ENCODE measurements at places on chromosomes 4 and X.

GRCh38 chr4:125750828-125751466, 436.2 kb downstream of the FAT4 start:
- DNase-seq: no peak

- DNase-seq: no peak
These were observed 20.2 kb downstream of the SLIT2 start for GRCh38 chr4:20271950-20272349.

- DNase-seq: no peak
These were observed 893.9 kb downstream of the PCDH7 start for GRCh38 chr4:31613946-31614623.

DNA sequence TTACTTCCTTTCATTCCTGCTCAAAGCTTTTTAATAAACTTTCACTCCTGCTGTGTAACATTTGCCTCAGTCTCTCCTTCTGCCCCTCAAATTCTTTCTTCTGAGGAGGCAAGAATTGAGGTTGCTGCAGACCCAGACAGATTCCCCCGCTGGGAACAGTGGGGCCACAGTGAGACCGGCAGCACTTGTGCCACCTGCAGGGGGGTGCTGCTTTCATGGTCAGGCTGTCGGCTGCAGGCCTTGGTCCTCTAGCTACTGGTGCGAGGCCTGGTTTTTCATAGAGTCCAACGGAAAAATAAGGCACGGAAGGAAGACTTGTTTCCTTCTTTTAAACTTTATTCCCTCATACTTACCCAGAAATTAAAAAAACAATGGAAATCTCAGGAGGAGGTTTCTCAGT, 296.7 kb downstream of the NR3C2 start:
- no peak for DNase-seq

DNA sequence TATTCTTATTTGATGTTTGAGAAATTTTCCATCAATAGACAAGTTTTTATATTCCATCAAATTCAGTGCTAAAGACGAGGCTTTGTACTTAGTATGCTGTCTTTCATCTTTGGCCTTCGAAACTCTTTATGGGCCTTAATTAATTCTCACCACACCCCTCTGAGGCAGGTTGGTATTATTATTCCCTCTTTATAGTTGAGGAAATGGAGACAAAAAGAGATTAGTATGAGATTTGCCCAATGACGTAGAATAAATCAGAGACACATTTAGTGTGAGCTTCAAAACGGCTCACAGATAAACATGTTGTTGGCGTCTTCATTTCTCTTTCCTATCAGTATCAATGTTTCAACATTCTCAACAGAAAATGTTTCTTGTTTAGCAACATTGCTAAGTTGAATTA, 35.9 kb upstream of the PTPN13 start:
- DNase-seq: no peak

DNA sequence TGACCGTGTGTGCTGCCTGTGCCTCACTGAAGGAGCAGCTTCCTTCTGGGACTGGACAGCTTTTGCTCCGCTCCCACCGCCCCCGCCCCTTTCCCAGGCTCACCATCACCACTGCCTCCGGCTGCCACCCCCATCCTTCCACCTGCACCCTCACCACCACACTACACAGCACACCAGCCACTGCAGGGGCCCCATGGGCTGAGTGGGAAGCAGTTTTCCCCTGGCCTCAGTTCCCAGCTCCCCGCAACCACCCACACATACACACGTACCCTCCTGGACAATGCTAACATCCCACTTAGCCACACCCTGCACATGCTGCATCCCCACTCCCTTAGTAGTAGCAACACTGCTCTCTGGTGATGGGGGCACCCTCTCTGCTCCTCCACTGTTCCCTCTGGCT, 29.6 kb upstream of the COX18 start:
- DNase-seq: no peak

- DNase-seq: no peak
These were observed 42.1 kb upstream of the SPINK2 start for GRCh38 chr4:56863441-56864139.

GRCh38 chr4:6692806-6693205, 872 bp upstream of the S100P start:
- no peak for DNase-seq

GRCh38 chr4:30443289-30443688, 276.9 kb upstream of the PCDH7 start:
- DNase-seq: no peak

GRCh38 chrX:37812110-37812509, 32.3 kb downstream of the CYBB start:
- DNase-seq: no peak

- no peak for DNase-seq
These were observed 167.7 kb downstream of the MGST2 start for GRCh38 chr4:139833151-139833910.

GRCh38 chrX:22542641-22543040, 269.9 kb downstream of the CBLL2 start:
- no peak for DNase-seq

DNA sequence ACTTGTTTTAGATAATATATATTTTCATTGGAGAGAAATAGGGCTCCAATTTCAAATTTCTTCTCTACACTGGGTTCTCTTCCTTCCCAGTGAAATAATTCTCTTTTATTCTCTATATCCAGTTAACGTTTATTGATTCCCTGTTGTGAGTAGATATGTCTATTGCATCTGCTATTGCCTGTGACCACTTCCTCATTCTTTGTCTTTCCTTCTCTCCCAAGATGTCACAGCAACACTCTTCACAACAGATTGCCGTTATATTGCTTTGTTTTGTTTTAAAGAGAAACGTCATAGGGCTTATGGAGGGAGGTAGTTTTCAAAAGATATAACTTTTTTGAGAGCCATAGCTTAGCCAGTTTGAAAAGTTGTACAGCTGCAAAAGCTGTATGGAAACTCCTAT, 343.8 kb downstream of the ARHGAP24 start:
- DNase-seq: no peak

- no peak for DNase-seq
These were observed 3.1 kb downstream of the ZGRF1 start for GRCh38 chr4:112633477-112634235.

GRCh38 chr4:125254106-125254505, 60.6 kb upstream of the FAT4 start:
- no peak for DNase-seq

GRCh38 chr4:70844180-70844579, 4.5 kb upstream of the GRSF1 start:
- DNase-seq: no peak

DNA sequence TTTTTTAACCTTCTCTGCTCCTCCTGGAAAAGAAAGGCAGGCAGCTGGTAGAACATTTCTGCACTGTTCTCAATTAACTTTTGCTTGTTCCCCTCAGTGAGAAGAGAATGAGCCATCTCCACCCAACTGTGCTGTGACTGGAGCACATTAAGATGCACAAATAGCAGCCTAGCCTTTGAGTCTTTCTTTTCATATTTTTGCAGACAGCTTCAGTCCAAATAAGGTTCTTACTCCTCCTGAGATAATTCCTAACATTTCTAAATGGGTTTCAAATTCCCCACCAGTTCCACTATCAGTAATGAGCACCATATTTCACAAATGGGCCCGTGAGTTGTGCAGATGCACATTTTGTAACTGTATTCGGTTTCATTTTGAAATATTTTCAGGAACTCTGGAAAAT, 118.6 kb downstream of the SPCS3 start:
- no peak for DNase-seq

DNA sequence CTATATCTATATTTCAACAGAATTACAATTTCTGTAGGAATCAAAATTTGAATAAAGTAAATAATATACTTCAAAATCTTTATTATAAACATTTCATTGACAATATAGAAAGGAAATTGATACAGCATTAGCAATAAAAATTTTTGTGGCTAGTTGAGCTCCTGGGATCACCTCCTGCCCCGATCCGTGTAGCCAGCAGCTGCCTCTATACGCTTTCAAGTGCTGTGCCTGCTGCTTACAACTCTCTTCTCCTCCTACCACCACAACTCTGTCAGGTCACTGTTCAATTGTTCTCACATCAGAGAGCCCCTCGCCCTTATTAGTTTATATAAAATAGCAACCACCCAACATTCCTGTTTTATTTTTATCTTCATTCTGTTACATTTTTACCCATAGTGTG, 27.6 kb downstream of the INPP4B start:
- no peak for DNase-seq

DNA sequence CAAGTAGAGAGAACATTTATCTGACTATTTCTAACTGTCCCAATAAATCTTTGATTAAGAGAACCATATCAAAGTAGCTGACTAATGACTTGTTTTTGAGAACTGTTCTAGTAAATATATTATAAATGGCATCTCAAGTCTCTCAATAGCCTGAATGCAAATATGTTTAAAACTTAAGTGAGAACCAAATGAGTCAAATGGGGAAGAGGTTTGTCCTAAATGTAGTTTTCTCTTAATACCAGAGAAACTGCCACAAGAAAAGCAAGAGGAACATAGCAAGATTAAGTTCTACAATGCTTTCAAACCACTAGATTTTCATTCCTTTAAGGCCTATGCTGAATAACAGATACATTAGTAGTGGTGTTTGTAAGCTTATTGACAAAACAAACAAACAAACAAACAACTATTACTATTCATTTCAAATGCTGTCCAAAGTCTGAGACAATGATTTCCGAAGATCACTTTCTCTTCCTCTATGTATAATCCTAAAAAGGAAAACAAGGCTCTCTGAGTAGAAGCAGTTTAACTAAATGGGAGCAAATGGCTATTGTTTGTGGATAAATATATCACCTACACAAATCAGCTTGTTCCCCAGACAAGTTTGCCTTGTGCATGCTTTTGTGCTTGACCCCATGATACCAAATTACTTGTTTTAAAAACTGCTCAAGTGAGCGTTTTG, 408.4 kb upstream of the EMCN start:
- no peak for DNase-seq

DNA sequence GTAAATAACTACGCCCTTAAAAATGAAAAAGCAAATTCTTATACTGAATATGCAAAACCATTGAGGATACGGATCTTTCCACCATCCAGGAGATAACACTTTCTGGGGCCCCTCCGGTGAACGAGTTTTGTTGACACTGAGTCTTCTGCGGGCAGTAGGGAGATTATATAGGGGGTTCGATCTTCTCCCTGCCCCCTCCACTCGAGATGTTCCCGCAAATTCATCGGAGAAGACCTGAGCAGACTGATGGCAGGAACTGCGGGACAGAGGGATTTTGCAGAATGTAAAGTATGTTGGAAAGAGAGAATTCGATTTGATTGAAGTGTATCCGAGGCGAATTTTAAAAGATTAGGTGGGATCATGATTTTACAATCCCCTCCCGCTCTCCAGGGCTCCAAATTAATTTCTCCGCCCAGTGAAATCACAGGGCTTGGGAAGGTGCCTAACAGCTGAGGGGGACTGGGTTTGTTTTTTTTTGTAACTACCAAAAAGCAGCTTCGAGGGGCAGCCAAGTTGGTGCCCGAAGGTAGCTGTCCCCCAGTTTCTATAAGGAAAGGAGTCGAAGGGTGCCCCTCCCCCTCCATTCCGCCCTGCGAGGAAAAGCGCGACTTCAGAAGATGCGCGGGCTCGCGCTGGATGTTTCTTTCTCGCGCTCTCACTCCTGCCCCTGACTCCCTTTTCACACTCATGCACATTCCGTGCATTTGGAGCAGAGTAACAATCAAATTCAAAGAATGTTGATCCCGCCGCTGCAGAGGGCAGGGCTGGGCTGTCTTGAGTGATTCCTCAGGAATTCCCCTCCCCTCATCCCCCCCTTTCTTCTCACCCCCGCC, 1.2 kb downstream of the TMEM255A start:
- no peak for DNase-seq

GRCh38 chrX:50081282-50081889, 119.4 kb downstream of the AKAP4 start:
- DNase-seq: no peak

DNA sequence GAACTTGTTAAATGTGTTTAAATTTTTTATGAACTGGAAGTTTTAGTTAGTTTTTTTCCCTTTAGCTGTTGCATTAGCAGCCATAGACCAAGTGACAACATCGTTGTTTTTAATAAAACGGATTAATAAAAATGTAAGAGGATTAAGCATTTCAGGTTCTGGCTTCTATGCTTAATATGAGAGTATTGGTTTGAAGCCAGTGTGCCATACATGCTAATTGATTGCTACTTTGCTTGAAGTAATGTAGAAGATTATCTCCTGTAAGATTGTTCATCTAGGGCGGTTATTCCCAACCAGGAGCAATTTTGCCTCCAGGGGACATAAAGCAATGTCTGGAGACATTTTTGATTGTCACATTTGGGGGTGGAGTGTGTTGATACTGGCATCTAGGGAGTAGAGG, 54.3 kb downstream of the TLL1 start:
- no peak for DNase-seq

GRCh38 chr4:94451051-94451694, 569 bp upstream of the PDLIM5 start:
- no peak for DNase-seq

GRCh38 chr4:41538887-41539498, 1.0 kb downstream of the LIMCH1 start:
- no peak for DNase-seq

GRCh38 chrX:117407449-117408150, 709.0 kb downstream of the KLHL13 start:
- DNase-seq: no peak

- no peak for DNase-seq
These were observed 236.0 kb downstream of the AFAP1 start for GRCh38 chr4:7703688-7704087.

DNA sequence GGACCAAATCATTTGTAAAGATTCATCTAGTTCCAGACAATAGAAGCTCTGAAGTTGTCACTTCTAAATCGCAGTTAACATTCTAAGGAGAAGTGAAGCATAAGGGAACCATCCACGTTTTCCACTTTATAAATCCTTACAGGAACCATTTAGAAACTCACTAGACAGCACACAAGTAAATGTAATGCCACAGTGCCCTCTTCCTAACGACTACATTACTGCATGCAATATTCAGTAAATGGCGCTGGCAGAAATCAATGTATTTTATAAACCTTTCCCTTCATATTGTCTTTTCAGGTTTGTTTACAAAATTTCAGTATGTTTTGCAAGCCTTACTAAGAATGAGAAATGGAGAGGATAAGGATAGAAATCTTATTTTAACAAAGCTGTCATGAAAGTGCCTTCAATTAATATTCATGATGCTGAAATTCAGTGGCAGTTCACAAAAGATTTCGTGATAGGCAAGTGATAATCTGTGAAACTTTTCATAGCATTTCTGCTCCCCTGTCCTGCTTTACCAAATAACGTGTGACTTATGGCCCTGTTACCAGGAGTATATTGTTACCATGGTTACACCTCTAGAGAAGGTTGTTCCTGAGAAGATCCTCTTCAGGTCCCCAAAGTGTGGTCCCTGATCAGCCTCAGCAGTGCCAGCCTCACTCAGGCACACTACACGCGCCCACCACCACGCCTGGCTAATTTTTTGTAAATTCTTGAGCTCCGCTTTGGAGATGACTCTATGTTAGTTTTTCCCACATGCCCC, 54.2 kb downstream of the TMA16 start:
- peak; percentile 20 for DNase-seq

DNA sequence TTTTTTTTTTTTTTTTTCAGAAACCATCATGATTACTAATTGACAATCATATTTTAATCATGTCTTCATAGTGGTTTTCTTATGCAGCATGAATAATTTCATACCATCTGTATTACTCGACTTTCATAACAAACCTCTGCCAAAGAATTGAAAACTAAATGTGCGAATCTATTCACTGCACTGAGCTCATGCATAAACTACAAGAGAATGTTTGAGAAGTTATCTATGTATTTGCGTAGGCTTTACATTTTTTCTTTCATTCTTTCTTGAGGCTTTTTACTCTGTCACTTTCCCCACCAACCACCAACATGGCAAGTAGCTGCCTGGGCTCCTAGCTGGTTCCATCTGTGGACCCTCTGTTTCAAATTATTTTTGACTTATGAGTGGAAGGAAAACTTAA, 1761.0 kb downstream of the STIM2 start:
- DNase-seq: no peak

GRCh38 chr4:167492007-167492406, 257.7 kb upstream of the SPOCK3 start:
- no peak for DNase-seq
